ENCODE measurements at places on chromosomes 5 and 9. TPM values are rescaled to one million over a fixed set of nuclear protein-coding genes. Genes with fewer than 3 reads are reported as not detected.

Gene SCGB3A2
- 51.2 TPM for total RNA-seq

Gene PCDHB5
- 0.07 TPM for total RNA-seq

Gene CDH6
- total RNA-seq = 5.3 TPM

Gene IL13
- total RNA-seq = not detected

Gene LRRTM2
- total RNA-seq = not detected

Gene SRP19
- 72.7 TPM for total RNA-seq

Gene ABCA1
- 2.9 TPM for total RNA-seq

Gene ADGRD2
- total RNA-seq = not detected

Gene PCDHA1
- total RNA-seq = not detected

Gene FBXL7
- total RNA-seq = 8.4 TPM

Gene MAP1B
- 31.1 TPM for total RNA-seq

Gene DMRTA1
- 3.4 TPM for total RNA-seq

Gene LCN9
- 0.44 TPM for total RNA-seq

Gene ACSL6
- 0.28 TPM for total RNA-seq

Gene ARHGEF37
- 0.26 TPM for total RNA-seq

Gene TEX48
- total RNA-seq = not detected

Gene TRMT10B
- total RNA-seq = 2.5 TPM

Gene FABP6
- 0.48 TPM for total RNA-seq

Gene S1PR3
- 25.0 TPM for total RNA-seq

Gene SHB
- total RNA-seq = 11.6 TPM

Gene ACOT12
- not detected for total RNA-seq

All from H7 (cell line).